ENCODE measurements at places on chromosomes 12 and 14.

- no peak for DNase-seq
Measured at GRCh38 chr14:30573966-30574365, 15.0 kb downstream of the G2E3 start.

- DNase-seq, result no peak
Measured at GRCh38 chr14:33800735-33801163, 150.1 kb downstream of the EGLN3 start.

DNA sequence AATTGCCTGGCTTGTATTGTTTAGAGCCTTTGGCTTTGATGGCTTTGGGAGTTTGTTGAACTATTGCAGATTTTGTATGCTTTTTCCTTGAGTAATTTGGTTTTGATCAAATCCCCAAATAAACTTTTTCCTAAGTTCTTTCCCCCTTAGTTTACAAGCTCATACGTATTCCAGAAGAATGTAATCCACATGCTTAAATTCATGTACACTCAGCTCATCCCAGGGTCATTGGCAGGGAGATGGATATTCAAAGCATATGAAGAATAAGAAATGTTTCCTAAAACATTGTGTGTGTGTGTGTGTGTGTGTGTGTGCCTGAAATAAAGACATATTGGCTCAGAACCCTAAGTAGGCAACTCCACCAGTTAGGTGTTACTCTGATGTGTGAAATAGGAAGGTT is 89.4 kb downstream of the TMEM30B start:
- DNase-seq, result no peak

DNA sequence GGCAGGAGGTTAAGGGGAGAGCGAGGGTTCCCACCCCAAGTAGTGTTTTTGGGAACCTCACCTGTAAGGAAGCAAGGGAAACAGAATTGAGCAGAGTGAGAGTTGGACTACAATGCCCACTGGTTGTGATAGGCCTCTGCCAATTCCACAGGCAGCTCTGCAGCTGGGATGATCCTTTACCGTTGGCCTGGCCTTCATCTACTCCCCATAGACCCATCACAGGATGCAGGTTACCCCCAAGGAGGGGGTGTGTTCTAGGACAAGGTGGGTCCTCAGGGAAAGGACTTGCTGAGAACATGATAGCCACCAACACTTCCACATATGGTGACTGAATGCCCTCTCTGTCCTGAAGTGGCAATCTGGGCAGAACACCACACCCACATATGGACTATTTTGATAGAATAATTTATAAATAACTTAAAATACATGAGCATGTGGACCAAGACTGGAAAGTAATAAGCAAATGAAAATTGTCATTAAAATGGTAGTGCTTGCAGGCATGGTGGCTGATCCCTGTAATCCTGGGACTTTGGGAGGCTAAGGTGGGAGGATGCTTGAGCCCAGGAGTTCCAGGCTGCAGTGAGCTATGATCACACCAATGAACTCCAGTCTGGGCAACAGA is 8.4 kb downstream of the PHLDA1 start:
- no peak for DNase-seq

GRCh38 chr12:96500693-96501092 is 11.3 kb downstream of the CFAP54 start:
- DNase-seq, result no peak

GRCh38 chr12:93879476-93880421 is 202.6 kb downstream of the CRADD start:
- DNase-seq, result no peak

DNA sequence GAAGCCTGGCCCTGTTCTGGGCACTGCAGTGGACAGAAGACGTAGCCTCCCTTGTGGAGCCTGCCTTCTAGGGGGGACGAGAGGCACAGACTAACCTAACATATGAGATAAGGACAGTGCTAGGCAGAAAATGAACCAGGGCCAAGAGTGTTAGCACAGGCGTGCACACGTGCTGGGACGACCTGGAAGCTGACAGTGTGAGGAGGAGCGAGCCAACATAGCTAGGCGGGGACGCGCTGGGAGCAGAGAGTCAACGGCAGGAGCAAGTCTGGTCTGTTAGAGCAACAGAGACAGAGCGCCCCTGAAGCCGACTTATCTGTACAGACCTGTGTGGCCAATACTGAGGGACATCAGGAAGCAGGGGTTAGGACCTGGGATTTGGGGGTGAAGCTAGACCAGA is 8.0 kb downstream of the PXMP2 start:
- DNase-seq, result no peak

DNA sequence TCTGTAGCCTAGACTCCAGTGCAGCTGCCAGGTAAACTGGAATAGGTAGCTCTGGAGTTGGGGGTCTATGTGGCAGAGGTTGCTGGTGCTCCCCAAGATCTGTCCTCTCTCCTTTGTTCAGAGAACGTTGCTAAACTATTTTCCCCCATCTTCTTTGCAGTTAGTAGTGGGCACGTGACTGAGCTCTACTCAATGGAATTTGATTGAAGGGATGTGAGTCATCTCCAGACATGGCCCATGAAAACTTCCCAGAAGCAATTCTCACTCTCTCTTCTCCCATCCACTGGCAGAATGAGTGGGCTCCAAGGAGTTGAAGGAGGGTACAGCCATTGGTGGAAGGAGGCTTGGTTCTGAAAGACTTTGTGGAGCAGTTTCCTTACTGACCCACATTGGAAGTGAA is 44.0 kb downstream of the PAH start:
- no peak for DNase-seq

- DNase-seq, result no peak
Measured at GRCh38 chr12:70853326-70853725, 67.2 kb downstream of the PTPRR start.

DNA sequence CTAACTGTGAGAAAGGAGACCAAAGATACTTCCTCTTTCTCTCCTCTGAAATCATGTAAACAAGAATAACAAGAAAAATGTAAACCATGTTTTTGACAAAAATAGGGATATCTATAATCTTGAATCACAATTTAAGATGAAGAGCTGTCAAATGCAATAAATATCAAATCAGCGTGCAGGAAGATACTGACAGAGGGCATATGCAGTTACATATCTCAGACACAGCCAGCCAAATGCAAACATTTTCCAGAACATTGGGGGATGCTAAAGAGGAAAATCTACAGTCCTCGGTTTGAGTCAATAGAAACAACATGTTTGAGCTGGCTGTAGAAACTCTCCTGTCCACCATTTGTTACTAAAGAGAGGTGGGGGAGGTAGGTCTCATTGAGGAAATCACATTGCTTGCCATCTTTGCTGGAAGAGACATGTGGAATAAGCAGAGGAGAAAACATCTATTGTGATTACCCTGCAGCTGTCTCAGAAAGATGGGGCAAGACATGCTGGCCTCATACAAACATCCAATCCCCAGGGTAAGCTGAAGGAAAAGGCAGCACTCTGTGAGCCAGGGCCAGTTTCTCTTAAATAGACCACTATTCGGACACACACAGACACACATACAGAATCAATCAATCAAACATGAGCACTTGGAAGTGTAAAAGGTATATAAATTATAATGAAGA is 43.5 kb downstream of the CNTN1 start:
- no peak for DNase-seq

- DNase-seq, result no peak
Measured at GRCh38 chr12:30826276-30826675, 71.5 kb upstream of the CAPRIN2 start.

DNA sequence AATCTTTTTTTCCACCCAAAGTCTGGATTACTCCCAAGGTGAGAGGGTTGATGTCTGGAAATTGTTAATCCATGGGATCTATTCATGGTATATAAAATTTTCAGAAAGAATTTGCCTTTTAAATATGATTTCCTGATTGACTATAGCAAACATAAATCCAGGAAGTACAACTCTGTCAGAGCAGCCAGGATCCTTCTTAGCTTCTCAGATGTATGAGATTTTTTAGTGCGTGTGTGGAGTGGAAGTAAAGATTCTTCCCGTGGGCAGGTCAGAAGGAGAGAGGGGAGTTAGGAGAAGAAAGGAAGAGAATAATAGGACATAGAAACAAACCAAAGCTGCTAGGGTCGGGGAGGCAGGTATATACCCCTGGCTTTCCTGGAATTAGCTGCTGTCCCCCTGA is 159.3 kb downstream of the FBXL14 start:
- no peak for DNase-seq

DNA sequence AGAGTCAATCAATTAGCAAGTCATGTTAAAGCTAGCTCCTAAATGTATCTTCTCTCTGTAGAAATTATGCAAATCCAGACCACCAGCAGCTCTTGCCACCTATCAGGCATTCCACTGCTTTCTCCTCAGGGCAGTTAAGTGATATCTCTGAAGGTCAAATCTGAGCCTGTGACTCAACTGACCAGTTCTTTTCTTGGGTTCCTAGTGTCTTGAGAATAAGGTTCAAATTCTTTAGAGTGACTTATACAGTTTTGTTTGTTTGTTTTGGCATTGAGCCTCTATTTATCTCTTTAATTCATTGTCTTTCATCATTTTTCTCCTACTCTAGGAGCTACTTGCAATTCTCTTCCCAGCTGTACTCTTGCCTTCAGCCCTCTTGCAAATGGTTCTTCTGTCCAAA is 2.5 kb upstream of the LRIG3 start:
- DNase-seq, result no peak
